ENCODE measurements at places on chromosomes 7 and 10.

DNA sequence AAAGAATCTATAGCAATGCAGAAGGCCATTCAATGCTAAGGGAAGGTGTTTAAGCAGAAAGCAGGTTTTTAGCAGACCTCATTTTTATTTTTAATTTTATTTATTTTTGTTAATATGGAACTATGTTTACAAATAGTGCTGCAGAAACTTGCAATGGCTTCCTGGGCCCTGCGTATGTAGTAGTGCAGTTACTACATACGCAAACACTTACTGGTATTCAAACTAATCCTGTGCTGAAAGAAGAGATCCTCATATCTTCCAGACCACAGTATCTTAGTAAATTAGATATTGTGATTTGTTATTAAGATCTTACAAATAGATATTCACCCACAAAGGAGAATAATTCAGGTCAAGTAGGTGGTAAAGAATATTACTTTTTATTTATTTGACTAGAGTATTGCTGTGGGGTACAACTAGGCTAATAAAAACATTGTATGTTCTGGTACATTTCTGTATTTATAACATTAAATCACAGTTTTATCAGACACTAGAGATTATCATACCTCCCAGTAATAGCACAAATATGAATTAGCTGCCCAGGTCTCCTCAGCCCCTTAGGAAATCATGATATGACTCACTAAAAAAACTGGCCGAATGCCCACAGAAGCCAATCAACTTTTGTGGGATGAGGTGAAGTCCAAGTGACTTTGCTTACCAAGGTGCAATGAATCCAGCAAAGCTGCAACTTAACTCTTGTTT lies 57.6 kb downstream of the RNLS start:
- no peak for DNase-seq

DNA sequence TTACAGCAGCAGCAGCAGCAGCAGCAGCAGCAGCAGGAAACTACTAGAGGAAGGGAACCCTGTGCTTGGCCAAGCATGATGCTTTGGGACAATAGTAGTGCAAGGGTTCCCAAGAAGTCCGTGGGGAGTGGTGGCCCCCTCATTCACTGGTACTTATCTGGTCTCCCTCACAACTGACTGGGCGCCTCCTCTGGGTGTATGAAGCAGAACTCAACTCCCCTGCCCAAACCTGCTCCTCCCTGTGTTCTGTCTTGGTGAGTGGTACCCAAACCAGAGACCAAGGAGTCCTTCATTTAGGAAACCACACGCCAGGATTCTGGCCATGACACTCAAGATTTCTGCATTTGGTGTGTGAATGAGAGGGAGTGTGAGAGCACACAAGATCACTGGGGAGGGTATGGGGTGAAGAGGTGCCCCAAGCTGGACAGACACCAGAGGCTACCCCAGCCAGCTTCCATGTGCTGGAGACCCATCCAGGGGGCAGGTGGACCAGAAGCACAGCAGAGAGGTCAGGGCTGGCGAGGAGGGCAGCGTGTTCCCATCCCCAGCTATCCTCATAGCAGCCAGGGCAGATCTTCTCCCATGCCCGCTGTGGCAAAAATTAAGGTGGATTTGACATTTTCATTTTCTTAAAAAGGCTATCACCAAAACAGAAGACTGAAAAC lies 10.6 kb upstream of the ZNF777 start:
- no peak for DNase-seq

DNA sequence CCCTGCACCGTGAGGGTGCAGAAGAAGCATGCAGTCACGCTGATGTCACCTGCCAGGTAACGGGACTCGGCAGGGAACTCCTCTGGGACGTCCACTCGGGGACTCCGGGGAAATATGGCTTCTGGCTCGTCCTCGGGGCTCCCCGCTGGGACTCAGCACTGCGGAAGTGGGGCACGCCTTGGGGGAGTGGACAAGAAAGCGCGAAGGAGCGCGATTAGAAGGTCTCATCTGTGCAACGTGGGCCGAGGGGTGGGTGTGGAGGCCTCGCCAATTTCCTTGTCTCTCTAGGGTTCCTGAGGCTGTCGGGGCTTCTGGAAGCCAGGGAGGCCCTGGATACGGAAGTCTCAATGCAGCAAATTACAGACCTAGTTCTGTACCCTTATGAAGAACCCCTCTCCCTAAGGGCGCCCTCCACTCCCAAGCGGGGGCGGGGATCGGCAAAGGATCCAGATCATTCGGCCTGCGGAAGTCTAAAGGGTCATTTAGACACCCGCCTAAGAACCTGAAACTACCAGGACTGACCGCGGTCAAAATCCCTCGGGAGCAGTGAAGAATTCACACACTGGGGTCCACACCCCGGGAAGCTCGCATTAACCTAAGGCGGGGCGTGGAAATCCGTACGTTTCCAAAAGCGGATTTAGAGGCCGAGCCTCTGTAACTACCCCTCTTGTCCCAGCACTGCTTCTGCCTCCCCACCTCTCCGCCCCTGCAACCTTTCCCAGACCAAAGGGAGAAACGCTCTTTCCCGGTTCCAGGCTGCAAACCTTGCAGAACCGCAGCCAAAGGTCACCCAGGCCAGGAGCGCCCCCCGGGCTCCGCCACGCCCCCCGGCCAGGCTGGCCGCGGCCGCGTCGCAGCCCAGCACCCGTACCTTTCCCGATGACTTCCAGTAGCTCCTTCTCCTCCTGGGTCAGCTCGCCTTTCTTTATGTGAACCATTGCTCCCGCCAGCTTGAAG lies 640 bp downstream of the ANKMY2 start:
- peak; percentile 51 for DNase-seq

DNA sequence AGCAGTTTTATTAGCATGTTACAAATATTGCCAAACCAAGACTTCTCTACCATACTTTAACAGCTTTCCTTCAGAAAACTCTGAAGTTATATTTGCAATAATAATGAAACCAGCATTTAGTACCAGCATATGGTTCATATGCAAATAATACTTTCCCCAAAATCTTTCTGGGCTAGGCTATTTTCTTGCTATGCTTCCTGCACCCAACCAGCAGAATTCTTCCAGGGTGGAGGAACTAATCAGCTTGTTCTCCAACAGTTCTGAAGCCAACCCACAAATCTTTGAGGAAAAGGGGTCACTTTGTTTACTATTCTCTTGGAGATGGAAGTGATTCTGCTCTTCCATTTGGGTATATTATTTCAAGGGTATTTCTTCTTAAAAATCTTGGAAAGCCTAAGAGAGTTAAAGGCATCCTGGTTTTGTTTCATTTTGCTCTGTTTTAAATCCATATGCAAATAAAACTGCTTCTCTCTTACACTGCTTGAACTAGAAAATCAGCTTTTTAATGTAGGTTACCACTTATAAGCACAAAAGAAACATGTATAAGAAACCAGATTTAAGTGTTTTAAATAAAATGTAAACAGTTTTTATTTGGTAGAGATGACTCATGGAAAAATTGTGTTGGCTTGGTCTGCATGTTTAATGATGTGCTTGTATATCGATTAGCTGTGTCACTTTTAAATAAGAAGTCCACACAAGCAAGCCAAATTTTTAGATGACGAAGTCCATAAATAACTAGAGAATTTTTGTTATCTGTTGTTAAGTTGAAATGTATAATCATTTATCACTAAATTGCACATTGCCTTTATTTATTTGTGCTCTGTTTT lies 103.7 kb downstream of the HECTD2 start:
- DNase-seq: peak; percentile 61

DNA sequence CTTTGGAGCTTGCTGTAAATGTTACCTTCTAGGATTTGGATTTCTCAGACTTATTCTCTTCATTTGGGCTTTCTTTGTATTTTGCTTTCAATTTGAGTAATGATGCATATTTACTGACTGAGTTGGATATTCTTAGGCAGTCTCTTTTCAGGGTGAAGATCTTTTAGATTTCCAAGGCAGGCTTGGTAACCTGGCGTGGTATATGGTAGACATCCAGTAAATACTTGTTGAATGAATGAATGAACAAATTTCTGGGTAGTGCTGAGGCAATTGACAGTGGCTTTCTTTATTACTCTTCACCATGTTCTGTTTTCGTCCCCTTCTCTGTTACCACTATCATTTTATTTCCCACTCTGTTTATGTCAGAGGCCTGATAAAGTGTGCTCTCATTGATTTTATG lies 27.1 kb downstream of the BBS9 start:
- DNase-seq: no peak

- DNase-seq: no peak
Observed at GRCh38 chr7:81743201-81743600, 26.6 kb downstream of the HGF start.

DNA sequence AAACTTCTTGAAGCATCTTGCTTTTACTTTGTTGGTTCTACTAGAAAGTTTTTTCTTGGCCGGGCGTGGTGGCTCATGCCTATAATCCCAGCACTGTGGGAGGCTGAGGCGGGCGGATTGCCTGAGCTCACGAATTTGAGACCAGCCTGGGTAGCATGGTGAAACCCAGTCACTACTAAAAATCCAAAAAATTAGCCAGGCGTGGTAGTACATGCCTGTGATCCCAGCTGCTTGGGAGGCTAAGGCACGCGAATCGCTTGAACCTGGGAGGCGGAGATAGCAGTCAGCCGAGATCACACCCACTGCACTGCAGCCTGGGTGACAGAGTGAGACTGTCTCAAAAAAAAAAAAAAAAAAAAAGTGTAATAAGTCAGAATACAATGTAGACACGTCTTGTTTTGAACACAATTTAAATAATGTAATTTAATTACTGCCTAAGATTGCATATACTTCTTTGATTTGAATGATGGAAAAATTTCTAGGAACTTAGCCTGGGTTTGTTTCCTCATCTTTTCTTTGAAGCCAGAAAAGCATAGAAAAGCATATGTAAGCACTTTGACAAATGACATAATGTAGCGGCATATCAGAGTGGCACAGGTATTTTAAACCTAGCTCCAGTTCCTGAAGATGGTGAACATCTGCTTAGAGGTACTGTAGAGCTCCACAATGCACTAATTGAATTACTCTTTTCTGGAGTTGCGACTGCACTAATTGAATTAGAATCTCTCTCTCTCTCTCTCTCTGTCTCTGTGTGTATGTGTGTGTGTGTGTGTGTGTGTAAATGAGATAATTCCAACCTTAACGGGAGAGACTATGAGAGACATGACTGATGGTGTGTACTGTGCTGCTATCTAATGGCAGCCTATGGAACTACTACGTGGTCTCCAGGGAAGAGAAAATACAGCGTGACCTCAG lies 87.8 kb downstream of the BTRC start:
- peak; percentile 48 for DNase-seq

GRCh38 chr7:124779620-124780019 lies 14.0 kb upstream of the GPR37 start:
- DNase-seq: no peak

GRCh38 chr10:104521901-104522694 lies 119.0 kb upstream of the SORCS3 start:
- no peak for DNase-seq

- DNase-seq: no peak
Observed at GRCh38 chr10:77291596-77292505, 345.8 kb downstream of the KCNMA1 start.

DNA sequence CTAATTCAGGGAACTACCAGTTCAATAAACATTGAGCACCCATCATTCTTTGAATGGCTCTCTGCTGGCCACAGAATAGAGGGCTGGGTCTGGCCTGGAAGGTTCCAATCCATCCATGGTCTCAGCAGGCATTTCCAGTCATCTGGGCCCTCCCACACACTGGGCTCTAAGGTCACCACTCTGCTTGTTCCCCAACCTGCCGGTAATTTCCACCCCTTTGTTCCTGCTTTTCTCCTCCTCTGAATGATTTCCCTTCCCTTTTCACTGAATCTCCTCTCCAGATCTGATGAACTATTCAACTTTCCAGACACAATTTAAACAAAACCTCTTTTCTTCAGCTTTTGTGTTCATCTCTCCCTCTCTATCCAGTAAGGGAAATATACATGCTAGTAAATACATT lies 2.6 kb downstream of the BZW2 start:
- DNase-seq: peak; percentile 40

- peak; percentile 89 for DNase-seq
Observed at GRCh38 chr7:31192986-31193385, 140.9 kb downstream of the ADCYAP1R1 start.

- DNase-seq: no peak
Observed at GRCh38 chr7:146961617-146962016, 845.0 kb downstream of the CNTNAP2 start.

- DNase-seq: no peak
Observed at GRCh38 chr10:51800121-51800520, 100.7 kb upstream of the CSTF2T start.

- peak; percentile 51 for DNase-seq
Observed at GRCh38 chr10:121927318-121927840, 452 bp downstream of the ATE1 start.

DNA sequence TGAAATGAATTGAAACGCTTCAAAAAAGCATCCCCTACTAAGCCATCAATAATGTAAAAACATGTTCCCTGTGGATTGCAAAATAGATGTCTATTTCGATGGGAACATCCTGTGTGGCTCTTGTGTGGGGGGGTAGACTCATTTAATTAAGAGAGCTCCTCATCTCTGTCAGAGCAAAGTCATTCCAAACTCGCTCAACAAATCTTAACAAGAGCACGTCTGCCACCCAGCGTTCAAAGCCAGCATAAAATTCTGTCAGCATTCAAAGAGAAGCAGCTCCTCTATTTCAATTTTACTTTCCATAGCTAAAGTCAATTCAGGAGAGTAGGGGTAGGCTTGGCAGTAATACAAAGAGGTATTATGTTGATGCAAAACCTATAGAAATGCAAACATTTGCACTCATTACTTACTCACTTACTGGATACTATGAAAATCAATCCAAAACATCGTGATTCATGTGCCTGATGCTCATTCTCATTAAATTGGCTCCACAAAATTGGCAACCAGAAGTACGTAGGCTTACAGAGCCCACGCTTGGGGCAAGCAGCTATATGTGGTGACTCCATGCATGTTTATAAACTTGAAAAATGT lies 114.9 kb downstream of the IPMK start:
- DNase-seq: peak; percentile 31

DNA sequence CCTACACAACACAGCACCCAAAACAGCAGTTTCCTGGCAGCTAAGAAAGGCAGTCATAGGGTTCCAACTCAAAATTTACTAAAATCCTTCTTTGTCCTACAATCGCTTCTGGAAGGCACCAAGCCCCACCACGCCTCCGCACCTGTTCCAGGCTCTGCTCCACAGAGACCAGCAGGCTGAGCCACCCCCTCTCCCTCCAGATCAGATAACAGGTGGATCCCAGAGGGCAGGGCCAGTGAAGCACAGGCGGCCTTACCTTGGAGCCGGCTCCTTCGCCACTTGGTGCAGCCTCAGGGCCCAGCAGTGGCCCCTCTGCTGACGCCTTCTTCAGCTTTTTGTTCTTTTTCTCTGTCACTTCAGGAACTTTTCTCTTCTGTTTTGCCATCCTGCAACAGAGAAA lies 33.0 kb downstream of the ZFAND2A start:
- DNase-seq: no peak

GRCh38 chr7:131105294-131105798 lies 222.3 kb upstream of the MKLN1 start:
- no peak for DNase-seq

Data from left lung (tissue), 14 donors.